Natural killer cell (primary cell): ENCODE measurements at places on chromosomes 7 and 10. TPM values are rescaled to one million over a fixed set of nuclear protein-coding genes. Genes with fewer than 3 reads are reported as not detected.

Gene MCMBP
- 28.6 TPM for total RNA-seq

Gene TUBAL3
- total RNA-seq: not detected

Gene HABP2
- not detected for total RNA-seq

Gene OR2A5
- total RNA-seq: not detected

Gene LIPK
- total RNA-seq: not detected

Gene FAM221A
- total RNA-seq: 7.4 TPM

Gene PCBD1
- total RNA-seq: 15.3 TPM

Gene AMZ1
- total RNA-seq: 0.07 TPM

Gene FEZF1
- total RNA-seq: not detected

Gene CCDC136
- total RNA-seq: 17.5 TPM

Gene CCDC7
- total RNA-seq: 39.0 TPM

Gene ECHS1
- 19.9 TPM for total RNA-seq

Gene GTF2IRD1
- total RNA-seq: not detected

Gene C10orf105
- 0.14 TPM for total RNA-seq

Gene BMPR1A
- 8.1 TPM for total RNA-seq

Gene RET
- total RNA-seq: not detected

Gene TFPI2
- not detected for total RNA-seq
